ENCODE measurements at places on chromosomes 2 and 18.
A peak's percentile ranks its signal among the peaks of the same experiment; 100 is the strongest.

GRCh38 chr2:42327125-42327524, 33.9 kb downstream of the COX7A2L start:
- DNase-seq = peak; percentile 41

- no peak for DNase-seq
Measured at GRCh38 chr2:232586943-232587505, 36.5 kb downstream of the EIF4E2 start.

- no peak for DNase-seq
Measured at GRCh38 chr2:173090973-173091660, 15.5 kb downstream of the MAP3K20 start.

- DNase-seq = no peak
Measured at GRCh38 chr2:16747257-16747656, 81.6 kb upstream of the CYRIA start.

DNA sequence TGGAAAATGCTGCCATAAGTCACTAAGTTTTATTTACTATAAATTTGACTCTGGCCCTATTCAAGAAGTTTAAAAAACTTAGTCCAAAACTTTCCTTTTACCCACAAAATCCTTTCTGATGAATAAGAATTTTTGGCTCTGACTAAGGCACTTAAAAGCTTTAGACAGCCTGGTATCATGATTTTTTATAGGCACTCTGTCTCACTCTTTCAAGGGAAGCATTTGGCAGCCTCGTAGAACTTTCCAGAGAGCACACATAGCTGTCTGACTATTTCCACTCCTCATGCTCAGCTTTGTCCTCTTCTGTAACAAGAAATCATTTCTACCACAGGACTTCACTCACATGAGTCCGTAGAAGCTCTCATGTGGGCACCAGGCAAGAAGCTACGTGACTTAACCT, 32.3 kb upstream of the XDH start:
- no peak for DNase-seq

GRCh38 chr18:49738721-49739120, 74.6 kb downstream of the ACAA2 start:
- no peak for DNase-seq

- no peak for DNase-seq
Measured at GRCh38 chr2:239603411-239604356, 202.9 kb upstream of the HDAC4 start.

- no peak for DNase-seq
Measured at GRCh38 chr18:50839341-50839740, 19.5 kb upstream of the MRO start.

DNA sequence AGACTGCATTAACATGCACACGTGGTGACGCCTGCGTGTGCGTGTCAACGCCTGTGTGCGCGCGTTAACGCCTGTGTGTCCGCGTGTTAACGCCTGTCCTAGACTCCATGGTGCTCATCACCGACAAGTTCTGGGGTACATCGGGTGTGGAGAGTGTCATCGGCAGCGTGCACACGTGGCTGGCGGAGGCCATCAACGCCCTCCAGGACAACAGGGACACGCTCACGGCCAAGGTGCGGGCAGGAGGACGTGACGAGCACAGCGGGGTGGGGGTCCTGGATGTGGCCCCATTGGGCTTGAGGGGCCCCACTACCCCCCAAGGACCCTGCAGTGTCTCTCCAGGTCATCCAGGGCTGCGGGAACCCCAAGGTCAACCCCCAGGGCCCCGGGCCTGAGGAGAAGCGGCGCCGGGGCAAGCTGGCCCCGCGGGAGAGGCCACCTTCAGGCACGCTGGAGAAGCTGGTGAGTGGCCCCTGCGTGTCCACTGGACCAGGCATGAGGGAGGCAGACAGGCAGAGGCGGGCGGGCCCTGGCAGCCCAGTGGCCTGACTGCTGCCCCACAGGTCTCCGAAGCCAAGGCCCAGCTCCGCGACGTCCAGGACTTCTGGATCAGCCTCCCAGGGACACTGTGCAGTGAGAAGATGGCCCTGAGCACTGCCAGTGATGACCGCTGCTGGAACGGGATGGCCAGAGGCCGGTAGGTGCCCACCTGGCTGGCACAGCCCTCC, 29.2 kb downstream of the GPC1 start:
- DNase-seq = no peak

GRCh38 chr2:44547718-44548117, 186.0 kb downstream of the CAMKMT start:
- no peak for DNase-seq

DNA sequence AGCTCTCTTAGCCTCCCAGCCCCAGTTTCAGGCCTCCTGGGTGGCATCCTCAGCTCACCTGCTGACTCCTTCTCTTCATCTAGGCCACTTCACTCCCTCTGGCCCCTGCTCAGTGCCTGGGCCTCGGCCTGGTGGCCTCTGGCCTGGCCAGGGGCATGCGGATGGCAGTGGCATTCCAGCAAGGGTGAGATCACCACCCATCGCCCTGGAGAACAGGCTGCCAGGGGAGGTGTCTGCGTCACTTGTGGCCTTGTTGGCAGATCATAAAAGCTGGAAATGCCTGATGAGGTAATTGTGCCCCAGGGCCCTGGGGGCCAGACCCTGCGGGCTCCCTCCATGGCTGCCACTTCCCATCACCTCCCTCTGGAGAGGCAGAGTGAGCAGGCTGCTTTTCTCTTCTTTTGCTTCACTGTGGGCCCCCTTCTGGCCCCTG, 72.5 kb upstream of the SMAD2 start:
- peak; percentile 52 for DNase-seq

DNA sequence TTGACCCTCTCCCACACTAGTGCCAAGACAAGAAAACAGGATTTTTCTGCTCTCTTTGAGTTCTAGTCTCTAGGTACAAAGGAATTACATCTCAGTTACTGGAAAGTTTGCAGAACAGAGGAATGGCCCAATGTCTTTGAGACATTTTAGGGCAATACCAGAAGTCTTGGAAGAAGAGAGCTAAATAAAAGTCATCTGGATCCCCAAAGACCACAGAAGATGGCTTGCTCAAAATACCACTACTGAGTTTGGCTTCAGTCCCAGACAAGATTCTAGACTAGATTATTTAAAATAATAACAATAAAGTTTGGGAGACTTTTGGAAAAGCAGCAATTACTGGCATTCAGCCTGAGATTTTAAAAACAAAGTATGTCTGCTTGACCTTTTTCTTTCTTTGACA, 61.9 kb upstream of the HK2 start:
- peak; percentile 33 for DNase-seq

DNA sequence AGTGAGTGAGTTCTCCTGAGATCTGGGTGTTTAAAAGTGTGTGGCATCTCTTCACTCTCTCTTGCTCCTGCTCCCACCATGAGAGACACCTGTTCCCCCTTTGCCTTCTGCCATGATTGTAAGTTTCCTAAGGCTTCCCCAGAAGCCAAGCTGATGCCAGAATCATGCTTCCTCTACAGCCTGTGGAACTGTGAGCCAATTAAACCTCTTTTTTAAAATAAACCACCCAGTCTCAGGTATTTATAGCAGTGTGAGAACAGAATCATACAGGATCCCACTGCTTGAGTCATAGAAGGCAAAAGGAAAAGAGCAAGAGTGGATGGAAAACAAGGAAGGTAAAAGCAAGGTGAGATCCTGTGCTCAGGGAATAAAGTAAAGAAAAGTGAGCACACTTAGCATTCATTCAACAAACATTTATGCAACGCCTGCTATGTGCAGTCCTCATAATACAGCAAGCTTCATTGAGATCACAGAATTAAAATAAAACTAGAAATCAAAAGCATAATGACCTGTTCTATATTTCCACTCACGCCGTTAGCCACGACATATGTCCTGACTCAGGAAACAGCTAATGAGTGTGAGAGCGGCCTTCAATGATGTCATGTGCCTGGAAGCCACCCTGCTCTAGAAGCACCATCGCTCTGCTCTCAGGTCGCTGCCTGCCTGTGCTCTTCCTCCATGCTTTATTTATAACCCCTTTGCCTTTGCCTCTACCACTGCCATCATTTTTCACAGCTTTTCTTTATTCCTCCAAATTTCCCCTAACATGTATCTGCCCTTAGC, 11.3 kb upstream of the COPS8 start:
- DNase-seq = no peak

DNA sequence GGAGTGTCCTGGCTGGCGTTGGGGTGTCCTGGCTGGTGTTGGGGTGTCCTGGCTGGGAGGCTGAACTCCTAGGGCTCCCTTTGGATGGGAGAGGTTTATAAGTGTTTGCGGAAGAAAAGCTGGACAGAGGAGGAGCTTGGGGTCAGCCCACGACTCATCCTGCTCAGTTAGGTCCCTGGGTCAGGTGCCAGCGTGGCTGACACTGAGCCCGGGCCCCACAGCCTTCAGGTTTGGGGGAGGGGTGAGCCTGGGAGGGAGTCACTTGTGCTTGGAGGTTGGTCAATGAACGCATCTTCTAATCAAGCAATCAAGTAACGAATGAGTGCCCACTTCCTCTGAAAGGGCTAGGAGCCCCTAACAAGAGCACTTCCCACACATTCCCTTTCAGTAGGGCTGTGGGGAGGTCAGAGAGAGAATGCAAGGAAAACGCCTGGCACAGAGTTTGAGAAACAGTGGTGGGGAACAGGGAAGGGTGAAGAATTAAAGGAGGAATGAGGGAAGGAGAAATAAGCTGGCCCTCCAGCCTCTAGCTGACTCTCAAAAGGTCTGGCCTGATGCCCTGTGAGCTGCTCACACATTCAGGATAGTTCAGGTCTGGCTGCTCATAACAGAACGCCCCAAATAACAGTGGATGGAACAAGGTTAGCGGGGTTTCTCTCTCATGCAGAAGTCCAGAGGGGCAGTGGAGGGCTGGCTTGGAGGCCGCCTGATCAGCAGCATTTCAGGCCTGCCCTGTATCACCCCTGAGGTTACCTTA, 670 bp downstream of the KCNIP3 start:
- DNase-seq = no peak

DNA sequence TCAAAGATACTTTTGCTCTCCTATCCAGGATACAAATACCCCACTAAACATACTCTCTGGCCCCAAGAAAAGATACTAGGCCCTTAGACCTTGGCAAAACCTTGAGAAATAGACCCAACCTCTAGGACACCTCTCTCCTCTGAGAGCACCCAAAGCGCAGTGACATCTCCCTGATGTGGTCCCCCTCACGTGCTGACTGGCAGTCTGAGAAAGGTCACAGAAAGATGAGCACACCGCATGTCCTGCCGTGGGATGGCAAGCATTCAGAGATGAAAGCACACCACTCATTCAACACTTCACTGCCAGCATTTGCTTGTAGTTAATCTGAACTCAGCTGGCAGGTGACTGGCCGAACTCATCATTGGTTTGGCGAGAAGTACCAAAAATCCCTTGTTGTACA, 6.1 kb upstream of the TBC1D8 start:
- no peak for DNase-seq
